PC-3 (cell line): ENCODE measurements at places on chromosomes 1 and 21. TPM values are rescaled to one million over a fixed set of nuclear protein-coding genes. Genes with fewer than 3 reads are reported as not detected.

DNA sequence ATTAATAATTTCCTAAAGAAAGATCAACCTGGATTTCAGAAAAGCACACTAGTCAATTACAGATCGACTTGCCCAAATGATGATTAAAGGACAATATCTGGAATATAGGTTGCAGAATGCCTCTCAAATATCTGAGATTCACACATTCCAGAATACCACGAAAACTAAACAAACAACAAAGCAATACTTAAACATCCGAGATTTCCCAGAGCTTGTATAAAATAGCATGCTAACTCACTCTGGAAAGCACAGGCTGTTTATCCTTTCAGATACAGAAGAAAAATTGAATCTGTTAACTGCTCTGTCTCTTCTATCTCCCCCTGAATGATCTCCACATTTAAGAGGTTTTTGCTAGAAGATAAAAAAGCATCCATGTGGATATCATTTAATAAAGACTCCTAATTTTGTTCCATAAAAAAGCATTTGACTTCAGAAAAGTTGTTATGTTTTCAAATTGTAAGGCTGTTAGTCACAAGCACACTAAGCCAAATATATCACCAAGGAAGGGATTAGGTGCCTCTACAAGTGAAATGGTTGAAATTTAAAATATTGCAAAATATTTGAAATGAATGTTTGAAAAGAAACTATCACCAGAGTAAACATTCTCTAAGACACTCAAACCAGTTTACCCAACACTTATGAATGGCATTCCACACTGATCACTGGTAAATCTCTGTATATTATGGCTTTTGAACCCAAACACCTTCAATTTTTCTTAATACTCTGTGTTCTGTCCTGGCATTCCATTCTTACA, 865.1 kb upstream of the ADAMTS5 start:
- DNase-seq = no peak

DNA sequence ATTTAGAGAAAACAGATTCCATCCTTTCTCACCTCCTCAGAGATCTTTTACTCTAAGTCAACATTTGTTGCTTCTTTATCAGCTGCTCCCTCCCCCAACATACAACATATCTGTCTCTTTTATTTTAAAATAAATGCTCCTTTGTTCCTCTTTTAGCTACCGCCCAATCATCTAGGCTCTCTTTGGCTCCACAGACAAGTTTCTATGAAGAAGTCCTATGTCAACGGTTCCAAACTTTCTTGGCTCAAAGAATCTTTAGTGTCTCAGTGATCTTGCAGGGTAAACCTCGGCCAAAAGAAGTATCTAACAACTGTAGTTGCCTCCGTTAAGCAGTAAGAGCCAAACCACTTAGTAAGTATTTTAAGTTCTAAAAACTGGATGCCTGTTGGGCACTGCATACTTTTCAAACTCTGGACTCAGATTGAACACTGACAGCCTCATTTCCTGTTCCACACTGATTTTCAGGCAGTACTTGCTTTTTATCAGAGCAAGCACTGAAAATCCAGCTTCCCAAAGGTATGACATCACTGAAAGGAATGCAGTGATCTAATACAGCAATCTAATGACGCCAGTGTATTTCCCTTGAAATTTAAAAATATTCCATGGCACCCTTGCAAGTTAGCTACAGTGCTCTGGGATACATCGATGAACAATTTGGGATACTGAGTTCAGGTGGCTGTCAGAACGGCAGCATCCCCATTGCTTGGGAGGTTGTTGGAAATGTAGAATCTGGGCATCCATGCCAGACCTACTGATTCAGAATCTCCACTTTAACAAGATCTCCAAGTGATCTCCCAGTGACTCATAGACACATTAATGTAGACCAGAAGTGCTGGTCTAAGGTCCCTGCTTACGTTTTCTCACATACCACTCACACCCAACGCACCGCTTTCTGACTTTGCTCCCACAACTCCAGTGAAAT, 26.8 kb downstream of the EGLN1 start:
- DNase-seq = peak; percentile 88

Gene LCE1C
- total RNA-seq = not detected in 2 replicates

Gene PRKCZ
- 56.8 and 70.8 TPM in 2 replicates for total RNA-seq

Gene MAP3K21
- total RNA-seq = 13.7 and 17.1 TPM in 2 replicates

Gene SOX13
- total RNA-seq = 81.9 and 93.1 TPM in 2 replicates
